EH (cell line): ENCODE measurements at places on chromosomes 13 and 19.

DNA sequence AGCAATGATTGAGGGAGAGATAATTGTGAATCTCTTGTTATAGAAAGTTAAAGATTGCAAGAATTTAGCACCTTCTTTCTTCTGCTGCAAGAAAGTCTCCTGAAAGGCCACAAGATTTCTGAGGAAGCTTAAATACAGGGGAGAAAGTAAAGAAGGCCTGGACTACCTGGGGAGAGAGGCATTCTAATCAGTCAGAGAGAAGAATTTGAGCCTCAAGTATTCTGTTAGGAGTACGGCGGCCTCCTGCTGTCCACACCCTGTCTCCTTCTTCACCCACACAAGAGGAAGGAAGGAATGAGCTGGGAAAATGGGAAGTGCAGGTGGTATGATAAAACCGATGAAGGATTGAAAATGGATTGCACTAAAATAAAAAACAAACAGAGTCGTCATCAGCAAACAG, 474.7 kb downstream of the DIAPH3 start:
- DNase-seq, result no peak

- no peak for DNase-seq
These were observed 43.7 kb downstream of the NUMBL start for GRCh38 chr19:40646743-40647254.

DNA sequence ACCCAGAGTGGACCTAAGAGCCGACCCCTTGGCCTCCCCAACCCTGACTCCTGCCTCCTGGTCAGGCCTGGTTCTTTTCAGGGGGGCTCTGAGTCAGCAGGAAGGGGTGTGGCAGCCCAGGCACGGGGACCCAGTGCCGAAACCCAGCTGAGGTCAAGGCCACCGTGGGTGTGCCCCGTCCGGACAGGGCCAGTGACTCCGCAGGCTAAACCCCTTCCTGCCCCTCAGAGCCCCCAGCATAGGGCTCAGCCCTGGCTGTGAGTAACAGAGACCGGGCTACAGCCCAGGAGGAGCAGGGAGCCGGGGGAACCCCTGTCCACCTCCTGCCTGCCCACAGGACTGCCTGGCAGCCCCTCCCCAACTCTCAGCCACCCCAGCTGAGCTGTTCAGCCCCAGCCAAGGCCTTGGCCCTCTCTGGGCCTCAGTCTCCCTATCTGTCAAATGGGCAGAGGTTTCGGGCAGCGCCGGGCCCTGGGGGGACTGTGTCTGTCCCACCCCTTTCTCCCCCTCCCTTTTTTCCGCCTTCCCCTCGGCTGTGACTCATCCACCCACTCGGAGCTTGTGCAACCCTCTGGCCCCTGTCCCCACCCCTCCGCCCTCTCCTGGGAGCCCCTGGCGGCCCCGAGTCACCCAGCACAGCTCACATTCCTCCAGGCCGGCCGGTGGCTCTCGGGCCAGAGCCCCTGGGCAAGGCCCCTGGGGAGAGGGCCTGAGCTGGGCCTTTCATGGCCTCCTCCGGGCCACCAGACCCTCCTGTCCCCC, 8.6 kb downstream of the ZBTB7A start:
- peak; percentile 92 for DNase-seq

GRCh38 chr13:113448885-113449692, 4.2 kb downstream of the ADPRHL1 start:
- DNase-seq, result no peak

DNA sequence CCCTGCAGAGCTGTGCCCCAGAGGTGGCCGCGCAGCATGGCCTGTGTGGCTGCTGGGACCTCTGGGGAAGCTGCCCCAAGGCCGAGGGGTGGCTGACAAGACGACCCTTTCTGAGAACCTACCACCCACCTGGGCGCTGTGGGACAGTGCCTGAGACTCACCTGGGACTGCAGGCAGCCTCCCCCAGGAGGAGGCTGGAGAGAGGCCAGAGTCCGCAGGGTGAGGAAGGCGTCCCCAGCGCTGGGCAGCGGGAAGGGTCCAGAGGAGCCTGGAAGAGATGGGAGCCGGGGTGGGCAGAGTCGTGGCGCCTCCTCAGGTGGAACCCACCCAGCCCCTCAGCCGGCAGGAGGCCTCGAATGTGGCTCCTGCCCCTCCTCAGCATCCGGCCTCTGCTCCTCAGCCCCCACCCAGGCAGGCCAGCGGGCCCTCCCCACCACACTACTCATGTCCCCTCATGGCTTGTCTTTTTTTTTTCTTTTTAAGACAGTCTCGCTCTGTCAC, 25.3 kb downstream of the CILP2 start:
- DNase-seq, result no peak

- DNase-seq, result no peak
These were observed 4.9 kb upstream of the N4BP2L1 start for GRCh38 chr13:32432856-32433255.

- peak; percentile 71 for DNase-seq
These were observed 2.8 kb upstream of the LENG1 start for GRCh38 chr19:54162241-54162805.

GRCh38 chr19:50797781-50798658, 7.8 kb downstream of the ACP4 start:
- DNase-seq, result no peak

DNA sequence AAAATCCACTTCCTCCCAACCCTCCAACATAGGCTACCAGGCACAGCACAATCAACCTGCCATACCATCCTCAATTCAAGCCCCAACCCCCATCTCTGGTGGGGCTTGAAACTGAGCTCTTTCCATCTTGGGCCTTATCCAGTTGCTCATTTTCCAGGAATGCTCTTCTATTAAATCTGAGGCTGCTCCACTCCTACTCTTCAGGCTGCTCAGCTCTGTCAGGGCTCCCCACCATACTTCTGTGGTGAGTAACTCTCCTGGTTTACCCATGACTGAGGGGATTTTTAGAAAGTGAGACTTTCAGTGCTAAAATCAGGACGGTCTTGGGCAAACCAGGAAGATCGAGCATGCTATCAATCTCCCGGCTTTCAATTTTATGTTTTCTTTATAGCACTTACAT, 512.8 kb downstream of the LMO7 start:
- peak; percentile 87 for DNase-seq
